ENCODE measurements at places on chromosomes 4 and X.

- no peak for DNase-seq
Observed at GRCh38 chr4:17356926-17357325, 155.0 kb downstream of the QDPR start.

GRCh38 chrX:145881175-145881995 lies 63.8 kb downstream of the SLITRK2 start:
- DNase-seq = no peak

GRCh38 chr4:121308828-121309227 lies 72.0 kb downstream of the QRFPR start:
- DNase-seq = no peak

GRCh38 chr4:35102066-35102465 lies 1142.2 kb downstream of the ARAP2 start:
- no peak for DNase-seq

- no peak for DNase-seq
Observed at GRCh38 chrX:44489515-44489914, 53.1 kb downstream of the FUNDC1 start.

All from cerebellar nuclear complex (tissue), 1 donor.